ENCODE measurements at places on chromosomes 7 and 10.

GRCh38 chr10:77925410-77925794, 1.2 kb downstream of the DLG5 start:
- no peak for DNase-seq

GRCh38 chr10:14547816-14548215, 217.1 kb upstream of the FRMD4A start:
- no peak for DNase-seq

DNA sequence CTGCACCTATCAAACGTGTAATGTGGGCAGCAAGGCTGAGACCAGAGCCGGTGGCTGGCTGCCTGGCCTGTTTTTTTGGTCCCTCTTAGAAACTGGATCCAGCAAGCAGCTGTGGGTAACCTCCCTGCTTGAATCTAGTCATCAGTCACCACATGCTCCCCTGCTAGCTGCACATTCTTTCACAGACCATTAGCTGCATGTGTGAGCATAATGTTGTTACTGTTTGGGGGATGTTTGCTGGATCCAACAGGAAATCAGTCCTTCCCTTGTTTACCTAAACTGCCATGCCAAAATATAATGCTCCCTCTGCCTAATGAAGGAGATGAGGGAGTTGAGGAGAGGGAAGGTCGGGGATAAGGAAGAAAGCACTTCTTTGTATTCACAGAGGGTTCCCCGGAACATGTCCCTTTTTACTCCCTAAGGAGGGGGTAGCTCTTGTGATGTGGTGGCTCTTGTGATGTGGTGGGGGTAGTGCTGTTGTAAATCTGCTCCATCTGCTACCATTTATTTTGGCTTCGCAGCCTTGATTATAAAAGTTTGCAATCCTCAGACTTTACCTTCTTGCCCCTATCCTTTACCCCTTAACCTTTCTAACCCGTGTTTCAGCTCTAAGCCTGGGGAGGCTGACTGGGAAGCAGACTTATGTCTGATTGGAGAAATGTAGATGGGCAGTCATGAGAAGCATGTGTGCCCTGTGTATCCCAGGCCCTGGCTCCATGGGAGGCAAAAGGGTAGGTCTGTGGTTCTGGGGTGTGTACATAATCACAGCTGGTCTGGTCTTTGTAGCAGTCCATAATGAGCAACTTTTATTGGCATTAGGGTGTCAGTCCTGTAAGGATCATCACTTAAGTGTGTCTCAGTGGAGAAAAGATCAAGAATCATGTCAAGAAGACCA, 20.8 kb downstream of the LOXL4 start:
- no peak for DNase-seq

- no peak for DNase-seq
Observed at GRCh38 chr7:37176079-37176478, 272.6 kb downstream of the ELMO1 start.

GRCh38 chr10:33398796-33399195, 64.3 kb upstream of the NRP1 start:
- DNase-seq, result no peak

Measured in activated CD4-positive, alpha-beta T cell treated with anti-CD3 and anti-CD28 coated beads, Interleukin-2, amount 50 U/mL, for 1 hour (primary cell).